Sciatic nerve (tissue), 2 donors: ENCODE measurements at places on chromosomes 6 and 20. TPM values are rescaled to one million over a fixed set of nuclear protein-coding genes. Genes with fewer than 3 reads are reported as not detected.
A peak's percentile ranks its signal among the peaks of the same experiment; 100 is the strongest.

- DNase-seq: no peak
These were observed 42.6 kb downstream of the PLCG1 start for GRCh38 chr20:41179961-41180360.

GRCh38 chr20:50281831-50282591, 91.4 kb downstream of the CEBPB start:
- DNase-seq: no peak

DNA sequence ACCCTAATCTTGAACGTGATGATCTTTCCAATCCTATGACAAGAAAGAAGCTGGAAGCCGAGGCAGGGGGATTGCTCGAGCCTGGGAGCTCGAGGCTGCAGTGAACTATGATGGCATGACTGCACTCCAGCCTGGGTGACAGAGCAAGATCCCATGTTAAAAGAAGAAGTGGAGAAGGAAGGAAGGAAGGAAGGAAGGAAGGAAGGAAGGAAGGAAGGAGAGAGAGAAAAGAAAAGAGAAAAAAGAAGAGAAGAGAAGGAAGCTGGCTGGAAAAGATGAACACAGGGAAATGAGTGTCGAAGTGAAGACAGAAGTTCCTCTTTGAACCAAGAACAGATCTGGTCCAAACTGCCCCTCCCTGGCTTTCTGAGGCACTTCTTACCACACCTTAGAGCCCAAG, 136.0 kb upstream of the PRND start:
- DNase-seq: no peak

DNA sequence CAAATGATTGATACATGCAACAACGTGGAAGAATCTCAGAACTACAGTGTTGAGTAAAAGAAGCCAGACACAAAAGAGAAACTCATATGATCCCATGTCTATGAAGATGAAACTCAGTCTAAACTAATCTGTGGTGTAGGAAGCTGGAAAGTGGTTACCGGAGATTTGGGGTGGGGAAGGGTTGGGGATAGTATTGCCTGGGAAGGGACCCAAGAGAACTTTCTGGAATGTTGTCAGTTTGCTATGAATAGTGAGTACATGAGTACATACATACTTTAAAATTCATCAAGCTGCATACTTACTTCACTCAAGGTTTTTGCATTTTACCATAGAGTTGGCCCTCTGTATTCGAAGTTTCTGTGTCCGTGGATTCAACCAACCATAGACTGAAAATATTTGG, 106.0 kb downstream of the SAMD5 start:
- no peak for DNase-seq

- no peak for DNase-seq
These were observed 15.4 kb upstream of the GSTA4 start for GRCh38 chr6:53010504-53010903.

DNA sequence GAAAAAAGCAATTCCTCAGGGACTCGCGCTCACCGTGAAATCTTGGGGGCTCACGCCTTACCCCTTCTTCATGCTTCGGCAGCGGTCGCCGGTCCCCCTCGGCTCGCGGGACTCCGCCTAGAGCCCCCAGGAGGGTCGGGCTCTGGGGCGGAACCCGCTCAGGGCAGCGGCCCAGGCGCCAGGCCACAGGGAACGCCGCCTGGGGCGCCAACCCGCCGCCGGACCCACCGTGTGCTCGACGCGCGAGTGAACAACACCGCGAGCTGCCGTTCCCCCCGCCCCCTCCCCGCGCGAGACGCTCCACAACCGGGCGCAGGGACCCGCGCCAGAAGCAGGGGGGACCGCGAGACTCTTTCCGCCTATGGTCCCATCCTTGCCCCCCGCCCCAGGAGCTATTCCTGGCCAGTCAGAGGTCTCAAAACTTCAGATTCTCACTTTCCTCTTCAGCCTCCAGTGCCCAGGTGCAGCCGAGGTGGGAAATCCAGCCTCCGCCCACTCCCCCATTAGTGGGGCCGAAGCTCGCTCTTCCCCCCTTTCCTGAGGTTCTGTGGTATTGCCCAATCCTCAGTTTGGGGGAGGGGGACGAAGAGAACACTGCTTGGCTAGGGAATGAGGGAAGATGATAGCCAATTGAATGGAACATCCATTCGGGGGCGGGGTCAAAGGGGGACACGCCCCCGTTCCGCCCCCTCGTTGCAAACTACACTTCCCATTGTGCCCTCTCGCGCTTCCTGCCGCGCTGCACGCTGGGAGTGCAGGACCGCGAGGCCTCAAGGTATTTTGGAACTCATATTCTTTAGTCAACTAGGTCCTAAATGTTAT, at the start of gene WASF1:
TSS of gene WASF1 (minus strand) at position 265 of the 822 bp plus-strand sequence. CDS start 52,069 bp downstream, outside the sequence.
- DNase-seq: peak; percentile 95

DNA sequence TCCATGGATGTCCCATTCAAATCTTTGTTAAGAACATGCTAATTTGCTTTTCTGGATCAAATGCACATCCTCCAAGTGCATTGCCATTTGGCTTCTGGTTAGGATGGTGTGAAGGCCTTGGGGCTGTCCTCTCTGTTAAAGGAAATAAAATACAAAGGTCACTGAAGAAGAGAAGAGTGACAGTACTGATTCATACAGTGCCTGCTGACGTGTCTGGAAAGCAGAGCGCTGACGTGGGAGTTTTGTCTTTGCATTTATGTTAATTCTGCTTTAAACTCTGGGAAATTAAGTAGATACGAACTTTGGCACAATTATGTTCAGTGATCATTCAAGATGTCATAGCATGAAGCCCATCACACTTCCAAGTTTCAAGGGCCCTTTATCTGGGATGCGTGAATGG, 33.2 kb downstream of the SYNDIG1 start:
- DNase-seq: no peak

- DNase-seq: no peak
These were observed 2.1 kb downstream of the BPIFB4 start for GRCh38 chr20:33081411-33082154.

GRCh38 chr6:14665827-14666724, 548.5 kb downstream of the CD83 start:
- no peak for DNase-seq

DNA sequence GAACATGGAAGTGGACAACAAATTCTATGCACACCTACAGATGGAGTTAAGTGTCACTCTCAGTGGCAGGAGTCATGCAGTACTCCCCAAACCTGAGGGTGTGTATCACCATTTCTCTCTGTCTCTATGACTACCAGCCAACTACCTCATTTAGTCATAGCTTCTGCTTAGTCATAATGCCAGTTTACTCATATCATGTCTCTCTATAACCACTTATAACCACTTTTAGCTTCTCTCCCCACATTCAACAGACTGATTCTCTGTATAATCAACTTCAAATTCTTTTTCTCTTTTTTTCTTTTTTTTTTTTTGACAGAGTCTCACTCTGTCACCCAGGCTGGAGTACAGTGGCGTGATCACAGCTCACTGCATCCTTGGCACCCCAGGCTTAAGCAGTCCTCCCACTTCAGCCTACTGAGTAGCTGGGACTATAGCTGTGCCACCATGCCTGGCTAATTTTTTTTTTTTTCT, 13.8 kb upstream of the GTF3C6 start:
- no peak for DNase-seq

The SLC17A3 gene
- not detected for total RNA-seq

The PTK6 gene
- 0.13 TPM for total RNA-seq
